ENCODE measurements at places on chromosomes 2 and 18. TPM values are rescaled to one million over a fixed set of nuclear protein-coding genes. Genes with fewer than 3 reads are reported as not detected.

- DNase-seq = peak; percentile 72
Observed at GRCh38 chr2:221758076-221758475, 186.0 kb upstream of the EPHA4 start.

- no peak for DNase-seq
Observed at GRCh38 chr2:157611726-157612125, 16.9 kb downstream of the ACVR1C start.

DNA sequence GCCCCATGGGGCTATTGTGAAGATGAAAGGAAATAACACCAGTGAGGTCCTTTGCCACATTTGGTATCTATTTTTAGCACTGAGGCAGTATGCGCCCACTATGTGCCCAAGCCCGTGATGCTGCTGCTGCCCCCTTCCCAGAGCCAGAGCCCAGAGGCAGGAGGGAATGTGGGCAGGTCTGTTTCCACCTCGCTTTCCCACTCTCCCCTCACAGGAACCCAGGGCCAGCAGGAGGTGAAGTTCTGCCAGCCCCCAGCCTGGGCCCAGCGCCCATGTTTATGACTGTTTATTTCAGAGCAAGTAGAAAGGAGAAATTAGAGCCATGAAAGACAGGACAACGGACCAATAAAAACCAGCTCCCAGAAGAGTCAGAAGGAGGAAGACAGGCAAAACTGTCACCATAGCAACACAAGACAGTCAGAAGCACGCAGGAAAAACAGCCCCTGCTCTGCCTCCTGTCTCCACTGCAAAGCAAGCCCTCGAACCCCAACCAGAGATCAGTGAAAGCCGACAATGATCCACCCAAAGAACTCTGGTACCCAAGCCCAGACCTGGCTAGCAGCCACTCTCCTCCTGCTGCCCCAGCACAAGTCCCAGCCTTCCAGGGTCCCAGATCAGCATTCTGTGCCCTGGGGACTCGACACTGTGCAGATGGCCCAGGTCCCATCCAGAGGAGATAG is 1.4 kb downstream of the CYRIA start:
- peak; percentile 42 for DNase-seq

DNA sequence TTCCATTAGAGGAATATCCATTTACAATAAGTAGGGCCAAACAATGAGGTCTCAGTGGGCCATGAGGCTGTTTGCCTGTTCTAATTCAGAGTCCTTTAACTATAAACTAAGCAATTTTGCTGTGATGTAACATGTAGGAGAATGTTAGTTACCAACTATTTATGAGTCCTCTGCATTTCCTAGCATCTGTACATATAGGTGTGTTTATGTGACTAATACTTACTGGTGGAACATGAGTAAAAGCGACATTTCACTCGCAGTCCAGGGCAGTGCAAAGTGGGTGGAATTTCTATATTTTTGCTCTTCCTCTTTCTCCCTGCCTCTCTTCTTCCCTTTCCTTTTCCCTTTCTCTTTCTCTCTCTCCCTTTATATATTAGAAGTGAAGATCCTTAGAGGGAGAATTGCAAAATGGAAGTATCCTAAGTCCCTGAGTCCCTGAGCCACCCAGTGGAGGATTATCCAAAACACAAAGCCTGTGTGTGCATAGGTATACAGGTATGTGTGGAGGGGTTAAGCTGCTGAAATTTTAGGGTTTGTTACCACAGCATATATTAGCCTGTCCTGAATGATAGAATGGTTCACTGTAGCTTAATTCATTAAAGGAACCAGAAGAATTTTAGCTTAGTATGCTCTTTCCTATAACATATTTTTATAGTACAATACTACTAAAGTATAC is 487.0 kb upstream of the FANCL start:
- no peak for DNase-seq

DNA sequence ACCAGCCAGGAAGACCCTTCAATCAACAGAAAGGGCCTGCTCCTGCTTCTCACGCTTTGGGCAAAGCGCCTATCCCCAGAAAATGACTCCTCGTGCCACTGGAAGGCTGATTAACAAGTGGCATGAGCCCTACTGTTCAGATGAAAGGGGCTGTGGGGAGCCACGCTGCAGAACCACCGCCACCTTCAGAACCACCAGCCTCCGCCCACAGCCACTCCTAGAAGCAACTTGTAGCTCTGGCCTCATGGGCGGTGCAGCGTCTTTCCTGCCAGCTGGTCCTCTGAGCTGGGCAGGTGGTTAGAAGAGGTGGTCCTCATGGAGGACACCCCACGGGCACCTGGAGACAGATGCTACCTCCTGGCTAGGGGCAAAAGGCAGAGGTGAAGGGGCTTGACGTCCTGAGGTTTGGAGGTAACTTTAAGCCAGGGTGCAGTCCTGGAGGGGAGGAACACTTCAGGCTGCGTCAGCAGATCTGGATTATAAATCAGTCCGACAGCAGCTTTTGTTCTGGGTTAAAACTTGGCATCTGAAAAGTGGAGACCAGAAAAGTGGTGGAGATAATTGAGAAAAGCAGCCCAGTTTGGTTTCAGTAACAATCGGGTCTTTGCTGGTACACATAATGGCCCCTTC is 861 bp upstream of the SEMA4C start:
- DNase-seq = peak; percentile 61

- DNase-seq = peak; percentile 68
Observed at GRCh38 chr2:213152065-213152794, 818 bp upstream of the IKZF2 start.

CYS1 gene
- total RNA-seq = 0.13 TPM

SALL3 gene
- not detected for total RNA-seq

ASPRV1 gene
- total RNA-seq = not detected

EN1 gene
- 2.9 TPM for total RNA-seq
